AG10803 (cell line): ENCODE measurements at places on chromosomes 13 and 19.

DNA sequence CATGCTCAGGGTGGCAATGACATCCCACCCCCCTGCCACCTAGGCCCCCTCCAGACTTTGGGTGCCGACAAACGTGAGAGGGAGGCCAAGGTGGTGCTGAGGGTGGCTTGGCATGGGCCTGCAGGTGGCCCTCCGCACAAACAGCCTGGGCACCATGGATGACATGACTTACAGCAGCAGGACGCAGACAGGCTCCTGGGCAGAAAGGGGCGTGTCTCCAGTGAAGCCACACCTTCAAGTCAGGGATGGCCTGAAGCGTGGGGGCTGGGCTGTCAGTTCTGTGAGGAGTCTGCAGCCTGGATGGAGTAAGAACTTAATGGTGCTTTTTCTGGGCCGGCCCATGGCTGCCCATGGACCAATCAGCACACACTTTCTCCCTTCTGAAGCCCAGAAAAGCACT is 25.3 kb downstream of the POMP start:
- DNase-seq = no peak

- no peak for DNase-seq
These were observed 648.3 kb upstream of the SLITRK6 start for GRCh38 chr13:86447479-86447878.

- DNase-seq = peak; percentile 12
These were observed 19.6 kb downstream of the FUZ start for GRCh38 chr19:49793561-49793840.

- peak; percentile 7 for DNase-seq
These were observed 50.6 kb downstream of the IPO5 start for GRCh38 chr13:98004107-98004506.

DNA sequence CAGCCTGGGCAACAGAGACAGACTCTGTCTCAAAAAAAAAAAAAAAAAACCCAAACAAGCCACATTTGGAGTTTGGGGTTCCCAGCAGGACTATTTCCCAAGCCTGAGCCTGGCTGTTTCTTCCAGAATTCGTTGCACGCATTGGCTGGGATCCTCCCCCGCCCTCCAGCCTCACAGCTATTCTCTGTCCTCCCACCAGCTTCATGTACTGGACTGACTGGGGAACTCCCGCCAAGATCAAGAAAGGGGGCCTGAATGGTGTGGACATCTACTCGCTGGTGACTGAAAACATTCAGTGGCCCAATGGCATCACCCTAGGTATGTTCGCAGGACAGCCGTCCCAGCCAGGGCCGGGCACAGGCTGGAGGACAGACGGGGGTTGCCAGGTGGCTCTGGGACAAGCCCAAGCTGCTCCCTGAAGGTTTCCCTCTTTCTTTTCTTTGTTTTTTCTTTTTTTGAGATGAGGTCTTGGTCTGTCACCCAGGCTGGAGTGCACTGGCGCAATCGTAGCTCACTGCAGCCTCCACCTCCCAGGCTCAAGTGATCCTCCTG is 26.7 kb downstream of the LDLR start:
- DNase-seq = no peak

GRCh38 chr19:48405850-48406249 is 12.4 kb downstream of the GRIN2D start:
- DNase-seq = no peak

DNA sequence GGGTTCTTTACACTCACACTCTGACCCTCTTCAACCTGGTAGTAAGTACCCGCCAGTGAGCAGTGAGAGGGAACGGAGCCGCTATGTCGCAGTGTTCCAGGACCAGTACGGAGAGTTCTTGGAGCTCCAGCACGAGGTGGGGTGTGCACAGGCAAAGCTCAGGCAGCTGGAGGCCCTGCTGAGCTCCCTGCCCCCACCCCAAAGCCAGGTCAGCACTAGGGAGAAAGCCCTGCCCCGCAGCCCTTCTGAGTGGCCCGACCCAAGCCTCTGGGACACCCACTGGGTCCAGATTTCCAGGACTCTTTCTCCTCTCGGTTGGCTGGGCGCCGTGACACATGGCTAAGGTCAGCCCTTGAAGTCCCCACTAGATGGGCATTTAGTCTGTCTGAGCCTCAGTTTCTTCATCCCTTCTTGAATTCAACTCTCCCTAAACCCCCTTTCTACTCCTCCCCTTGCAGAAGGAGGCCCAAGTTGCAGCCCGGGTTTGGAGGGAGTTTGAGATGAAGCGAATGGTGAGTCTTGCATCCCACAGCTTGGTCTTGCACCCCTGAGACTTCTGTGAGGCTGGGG is 1.9 kb downstream of the OCEL1 start:
- DNase-seq = no peak

DNA sequence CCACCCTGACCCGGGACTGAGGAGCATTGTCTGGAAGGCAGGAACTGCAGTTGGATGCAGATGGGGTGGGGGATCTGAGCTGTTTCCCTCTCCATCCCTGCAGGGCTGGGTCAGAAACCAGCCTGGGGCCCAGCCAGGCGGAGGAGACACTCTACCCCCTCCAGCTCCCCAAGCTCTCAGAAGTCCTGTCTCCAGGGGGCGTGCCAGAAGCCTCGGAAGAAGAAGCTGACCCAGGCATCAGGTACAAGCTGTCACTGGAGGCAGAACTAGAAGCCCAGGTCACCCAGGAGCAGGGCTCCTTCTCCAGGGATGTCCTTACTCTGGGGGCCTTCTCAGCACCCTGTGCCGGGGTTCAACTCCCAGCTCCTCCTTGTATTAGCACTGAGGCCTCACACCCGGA is 15.5 kb downstream of the SIX5 start:
- no peak for DNase-seq

- DNase-seq = no peak
These were observed 954.7 kb downstream of the SLITRK6 start for GRCh38 chr13:84844473-84844872.

DNA sequence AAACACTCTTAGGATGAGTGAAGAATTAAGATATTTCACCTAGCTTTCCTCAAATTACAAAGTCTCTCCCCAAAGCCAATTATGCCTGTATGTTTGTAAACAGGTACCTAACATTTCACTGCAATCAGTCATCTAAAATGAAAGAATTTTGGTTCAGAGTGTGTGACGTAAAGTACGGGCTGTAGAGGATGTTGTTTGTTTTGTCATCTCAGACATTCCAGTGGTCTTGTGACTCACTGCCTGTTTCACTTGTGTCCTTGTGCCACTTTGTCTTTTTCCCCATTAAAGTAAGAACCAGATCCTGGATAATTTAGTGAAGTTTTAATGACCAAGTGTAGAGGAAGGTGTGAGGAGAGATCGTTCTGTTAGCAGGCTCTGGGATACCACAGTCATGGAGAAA is 28.6 kb upstream of the EID2 start:
- peak; percentile 9 for DNase-seq

- DNase-seq = no peak
These were observed 23.3 kb upstream of the C13orf46 start for GRCh38 chr13:113996912-113997745.

- no peak for DNase-seq
These were observed 5.3 kb downstream of the BSG start for GRCh38 chr19:577439-578392.

DNA sequence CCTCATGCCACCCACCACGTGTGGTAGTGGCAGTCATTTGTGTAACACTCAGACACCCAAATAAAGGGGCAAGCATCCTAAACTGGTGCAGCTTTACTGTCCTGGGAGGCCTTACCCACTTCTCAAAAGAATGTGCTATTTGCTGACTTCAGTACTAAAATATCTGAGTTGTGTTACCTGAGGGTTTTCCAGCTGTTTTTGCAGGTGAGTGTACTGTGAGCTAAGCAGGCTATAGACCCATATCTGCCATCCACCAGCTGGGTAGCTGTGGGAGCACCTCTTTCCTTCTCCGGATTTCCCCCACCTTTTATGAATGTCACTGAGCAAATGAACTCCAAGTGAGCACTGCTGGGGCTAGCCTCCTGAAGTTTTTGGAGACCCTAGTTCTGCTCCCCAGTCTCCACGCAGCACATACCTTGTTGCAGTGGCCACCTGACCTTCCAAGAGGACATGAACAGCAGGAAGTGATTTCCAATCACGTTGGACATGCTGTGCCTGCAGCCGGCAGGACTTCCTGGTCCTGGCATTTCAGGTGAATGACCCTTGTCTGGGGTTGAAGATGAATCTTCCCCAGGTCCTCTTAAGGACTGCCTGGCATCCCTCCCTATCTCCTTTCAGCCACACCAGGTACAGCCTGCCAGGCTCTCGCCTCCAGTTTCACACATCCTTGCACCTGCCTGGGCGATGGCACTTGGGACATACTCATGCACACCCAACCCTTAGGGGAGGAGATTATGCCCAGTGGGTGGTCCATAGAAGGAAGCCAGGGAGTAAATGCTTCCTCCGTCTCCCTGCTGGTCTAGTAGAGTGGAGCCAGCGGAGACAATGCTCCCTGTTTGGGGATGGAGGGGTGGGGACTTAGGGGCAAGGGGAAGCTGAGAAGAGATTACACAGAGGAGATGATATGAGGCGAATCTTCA is 109.5 kb upstream of the SPATA13 start:
- DNase-seq = no peak

DNA sequence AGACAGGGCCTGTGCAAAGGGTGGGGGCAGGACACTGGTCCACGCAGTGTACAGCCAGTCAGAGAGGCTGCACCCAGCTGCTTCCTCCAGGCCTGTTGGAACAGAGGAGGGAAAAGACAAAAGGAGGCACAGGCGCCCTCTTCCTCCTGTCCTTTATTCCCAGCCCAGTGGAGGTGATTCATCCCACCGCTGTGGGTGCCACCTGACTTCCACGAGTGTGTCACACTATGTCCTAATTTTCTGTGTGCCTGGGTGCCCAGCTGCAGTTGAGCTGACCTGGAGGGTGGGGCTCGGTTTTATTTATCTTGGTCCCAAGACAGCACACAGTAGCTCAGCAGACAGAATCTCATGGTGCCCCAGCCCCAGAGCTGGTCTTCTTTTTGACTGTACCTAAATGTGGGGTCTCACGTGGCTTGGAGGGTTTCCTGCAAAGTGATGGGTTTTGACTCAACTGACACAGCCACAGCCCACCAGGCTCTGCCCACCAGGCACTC is 9.0 kb downstream of the EPS15L1 start:
- no peak for DNase-seq

- DNase-seq = no peak
These were observed 512.2 kb downstream of the DIAPH3 start for GRCh38 chr13:59651479-59651878.

DNA sequence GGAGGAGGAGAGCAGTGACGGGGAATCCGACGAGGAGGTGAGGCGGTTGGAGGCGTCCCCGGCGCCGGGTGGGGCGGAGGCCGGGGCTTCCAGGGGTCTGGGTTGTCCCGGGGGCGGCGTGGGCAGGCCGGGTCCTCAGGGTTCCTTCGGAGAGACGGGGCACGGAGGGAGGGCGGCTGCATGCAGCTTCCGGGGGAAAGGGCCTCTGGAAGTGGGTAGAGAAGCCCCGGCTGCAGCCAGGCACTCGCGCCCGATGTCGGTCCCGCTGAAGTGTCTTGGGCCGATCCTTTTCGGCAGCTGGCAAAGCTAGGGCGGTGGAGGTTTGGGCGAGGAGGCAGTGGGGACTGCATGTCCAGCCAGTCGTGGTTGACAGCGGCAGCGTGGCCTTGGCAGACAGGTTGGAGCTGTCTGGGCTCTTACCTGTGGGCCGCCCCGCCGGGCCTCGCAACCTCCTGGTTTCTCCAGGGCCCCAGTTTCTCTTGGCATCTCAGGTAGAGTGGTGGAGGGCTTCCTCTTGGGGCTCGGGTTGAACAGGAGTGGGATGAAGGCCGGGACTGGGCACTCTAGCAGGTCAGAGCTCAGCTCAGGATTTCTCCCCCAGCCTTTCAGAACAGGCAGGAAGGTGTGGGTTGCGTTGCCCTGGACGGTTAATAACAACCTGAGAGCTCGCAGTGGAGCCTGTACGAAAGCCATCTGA is 690 bp downstream of the KMT2B start:
- DNase-seq = peak; percentile 11

DNA sequence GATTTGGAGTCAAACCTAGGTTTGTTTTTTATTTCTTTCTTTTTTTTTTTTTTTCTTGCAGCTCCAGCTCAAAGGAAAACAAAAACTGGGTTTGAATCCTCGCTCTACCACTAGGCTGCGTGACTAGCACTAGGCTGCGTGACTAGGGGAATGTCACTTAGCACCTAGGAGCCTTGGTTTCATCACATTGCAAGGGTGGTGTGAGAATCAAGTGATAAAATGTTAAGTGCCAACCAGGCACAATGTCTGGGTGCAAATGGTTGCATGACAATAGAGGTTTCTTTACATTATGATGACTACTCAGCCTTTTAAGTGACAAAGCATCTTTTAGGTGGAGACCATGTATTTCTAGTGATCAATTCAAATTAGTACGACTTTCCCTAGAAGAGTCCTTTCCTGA is 27.9 kb downstream of the RCBTB2 start:
- DNase-seq = no peak

GRCh38 chr19:35006342-35006998 is 6.3 kb downstream of the GRAMD1A start:
- no peak for DNase-seq

DNA sequence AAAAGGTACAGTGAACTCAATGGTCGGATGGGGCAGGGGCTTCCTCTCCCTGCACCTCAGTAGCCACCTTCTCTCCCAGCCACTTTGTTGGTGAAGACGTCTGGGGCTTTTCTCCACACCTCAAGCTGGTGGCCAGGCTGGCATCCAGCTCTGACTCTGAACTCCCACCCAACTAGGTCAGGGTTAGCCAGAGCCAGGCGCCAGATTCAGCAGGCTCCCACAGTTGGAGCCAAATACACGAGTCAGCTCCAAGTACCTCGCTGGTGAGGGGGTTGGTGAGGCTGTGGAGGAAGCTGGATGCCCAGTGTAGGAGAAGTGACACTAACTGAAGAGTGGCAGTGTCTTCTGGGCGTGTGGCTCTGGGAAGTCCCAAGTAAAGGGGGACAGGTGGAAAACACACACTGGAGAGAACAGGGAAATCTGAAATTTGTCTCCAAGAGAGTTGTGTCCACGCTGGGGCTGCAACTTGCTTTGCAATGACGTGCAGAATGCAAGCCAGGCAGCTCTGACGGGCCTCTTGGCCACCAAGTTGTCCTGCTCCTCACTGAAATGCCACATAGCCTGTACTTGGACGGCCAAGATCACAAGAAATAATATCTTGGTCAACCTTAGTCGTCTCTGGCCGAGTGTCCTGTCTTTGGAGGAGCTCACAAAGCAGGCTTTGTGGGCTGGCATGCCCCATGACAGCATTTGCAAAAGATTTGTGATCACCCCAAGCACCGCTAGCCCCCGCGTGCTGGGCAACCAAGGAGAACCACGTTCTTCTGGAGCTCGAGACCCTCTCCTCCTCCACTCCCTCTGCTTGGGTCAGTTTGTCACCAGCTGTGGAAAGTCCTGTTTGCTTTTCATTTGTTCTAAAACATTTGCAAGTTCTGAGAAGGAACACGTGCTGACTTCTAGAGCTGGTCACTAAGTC is 18.1 kb downstream of the SLC7A1 start:
- peak; percentile 39 for DNase-seq
